Cardiac septum (tissue), 1 donor: ENCODE measurements at places on chromosomes 2 and 18.

GRCh38 chr2:54271843-54272627, 16.0 kb upstream of the TSPYL6 start:
- no peak for DNase-seq

DNA sequence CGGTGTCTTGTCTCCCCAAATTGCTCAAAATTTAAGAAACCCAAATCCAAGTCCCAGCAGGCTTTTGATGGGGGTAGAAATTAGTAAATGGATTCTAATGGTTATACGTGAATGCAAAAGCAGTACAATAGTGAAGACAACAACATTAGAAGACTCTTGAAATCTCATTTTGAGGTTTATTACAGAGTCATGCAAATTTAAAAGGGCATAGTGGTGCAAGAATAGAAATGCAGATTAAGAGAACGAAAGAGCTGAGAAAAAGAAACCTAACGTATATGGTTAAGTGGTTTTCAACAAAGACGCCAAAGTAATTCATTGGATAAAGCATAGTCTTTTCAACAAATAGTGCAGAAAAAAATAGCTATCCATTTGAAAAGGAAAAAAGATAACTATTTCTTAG, 33.2 kb upstream of the CXXC1 start:
- no peak for DNase-seq

GRCh38 chr2:70083344-70084156, 3.7 kb upstream of the PCBP1 start:
- no peak for DNase-seq

- DNase-seq: no peak
Observed at GRCh38 chr2:101608408-101609310, 88.8 kb upstream of the MAP4K4 start.

- no peak for DNase-seq
Observed at GRCh38 chr18:5966514-5966913, 71.2 kb upstream of the TMEM200C start.

DNA sequence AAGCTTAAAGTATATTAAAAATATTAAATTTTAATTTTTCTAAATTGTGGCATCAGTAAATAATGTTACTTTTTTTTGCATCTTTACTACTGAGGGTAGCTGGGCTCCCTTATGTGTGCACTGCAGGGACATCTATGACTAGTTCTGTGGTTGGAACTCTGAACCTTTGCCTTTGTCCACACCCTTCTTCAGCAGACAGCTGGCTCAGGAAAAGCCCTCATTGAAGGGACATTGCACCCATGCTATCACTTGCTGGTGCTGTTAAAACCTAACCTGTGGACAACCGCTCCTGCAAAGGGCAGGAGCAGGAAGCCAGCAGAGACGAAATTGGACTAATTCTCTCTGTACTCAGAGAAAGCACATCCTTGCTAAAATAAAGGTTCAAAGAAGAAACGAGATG, 30.1 kb downstream of the MOCOS start:
- DNase-seq: no peak

DNA sequence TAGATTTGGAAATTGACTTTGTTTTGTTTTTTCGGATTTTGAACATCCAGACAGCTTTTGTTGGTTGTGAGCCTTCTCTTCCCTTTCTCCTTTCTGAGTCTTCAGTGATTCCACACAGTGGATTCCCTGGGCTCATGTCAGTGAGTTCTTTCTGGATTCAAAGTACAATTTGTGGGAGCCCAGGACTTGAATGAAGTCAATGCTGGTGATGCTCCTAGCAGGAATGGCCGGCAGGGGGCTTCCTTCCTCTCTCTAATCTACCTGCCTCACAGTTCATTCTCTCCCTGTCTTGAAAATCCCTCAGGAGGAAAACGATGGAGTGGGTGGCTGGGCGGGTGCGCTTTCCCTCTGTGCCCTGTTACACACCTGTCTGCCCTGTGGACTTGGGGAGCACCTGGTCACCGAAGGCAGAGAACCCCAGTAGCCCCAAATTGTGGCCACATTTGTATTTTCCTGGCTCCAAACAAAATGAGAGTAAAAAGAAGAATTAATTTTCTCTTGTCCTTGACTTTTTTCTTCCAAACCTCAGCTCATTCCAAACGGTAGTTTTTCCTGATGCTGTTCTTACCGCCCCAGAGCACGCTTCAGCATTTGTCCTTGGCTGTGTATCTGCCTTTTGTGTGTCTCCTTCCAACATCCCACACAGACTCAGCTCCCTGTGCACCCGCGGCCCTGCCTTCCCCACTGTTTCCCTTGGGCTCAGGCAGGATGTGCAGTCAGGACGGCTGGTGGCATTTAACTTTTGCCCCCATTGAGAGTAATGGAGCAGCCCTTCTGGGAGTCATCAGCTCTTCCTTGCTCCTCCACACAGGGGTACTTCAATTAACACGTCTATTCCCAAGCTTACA, 86.6 kb downstream of the MARCO start:
- no peak for DNase-seq

DNA sequence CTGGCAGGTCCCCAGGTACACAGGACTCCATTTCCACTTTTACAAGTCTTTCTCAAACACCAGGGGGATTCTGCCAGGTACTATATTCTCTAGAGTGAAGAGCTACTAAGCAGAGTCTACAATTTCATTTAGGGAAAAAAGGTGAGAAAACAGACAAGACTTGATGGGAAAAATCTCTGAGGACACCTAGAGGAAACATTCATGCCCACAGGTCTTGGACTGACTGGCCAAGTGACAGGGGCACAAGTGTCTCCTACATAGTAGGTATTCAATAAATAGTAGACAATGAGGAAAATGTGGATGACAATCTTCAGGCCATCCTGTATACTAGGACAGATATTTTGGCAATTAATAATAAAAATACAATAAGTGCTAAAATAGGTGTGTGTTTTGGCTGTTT, 228.6 kb downstream of the CLIP4 start:
- no peak for DNase-seq

- DNase-seq: no peak
Observed at GRCh38 chr18:23550898-23551297, 35.4 kb downstream of the NPC1 start.

GRCh38 chr2:60282886-60283285, 270.6 kb downstream of the BCL11A start:
- DNase-seq: no peak

DNA sequence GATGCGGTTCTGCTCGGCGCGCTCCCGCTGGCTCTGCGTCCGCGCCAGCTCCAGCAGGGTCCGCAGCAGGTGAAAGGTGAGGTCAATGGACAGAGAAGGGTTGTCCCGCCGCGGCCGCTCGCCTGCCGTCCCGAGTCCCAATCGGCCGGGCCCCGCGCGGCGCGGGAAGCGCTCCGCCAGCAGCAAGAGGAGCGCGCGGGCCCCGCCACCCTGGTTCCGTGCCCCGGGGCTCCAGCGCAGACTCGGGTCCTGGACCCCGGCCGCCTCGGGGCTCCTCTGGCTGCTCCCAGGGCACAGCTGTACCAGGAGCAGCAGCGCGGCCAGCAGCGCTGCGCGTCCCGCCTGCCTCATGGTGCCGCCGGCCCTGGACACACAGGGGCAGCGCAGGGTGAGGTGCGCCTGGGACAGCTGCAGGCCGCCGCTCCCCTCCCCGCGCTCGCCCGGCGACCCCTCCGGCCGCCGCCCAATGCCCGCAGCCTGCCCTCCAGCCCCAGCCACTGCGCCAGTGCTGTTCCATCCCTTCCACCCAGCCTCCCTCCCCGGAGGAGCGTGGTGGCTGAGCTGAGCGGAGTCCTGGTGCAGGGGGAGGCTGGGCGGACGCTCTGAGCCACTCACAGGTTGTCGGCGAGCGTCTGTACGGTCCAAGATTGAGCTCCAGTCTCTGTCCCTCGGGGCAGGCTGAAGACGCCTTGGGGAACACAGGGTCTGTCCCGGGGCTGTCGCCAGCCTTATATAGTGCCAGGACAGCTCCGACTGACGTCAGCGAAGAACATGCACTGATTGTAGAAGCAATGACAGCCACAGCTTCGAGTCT, 493 bp downstream of the UCN start:
- no peak for DNase-seq

DNA sequence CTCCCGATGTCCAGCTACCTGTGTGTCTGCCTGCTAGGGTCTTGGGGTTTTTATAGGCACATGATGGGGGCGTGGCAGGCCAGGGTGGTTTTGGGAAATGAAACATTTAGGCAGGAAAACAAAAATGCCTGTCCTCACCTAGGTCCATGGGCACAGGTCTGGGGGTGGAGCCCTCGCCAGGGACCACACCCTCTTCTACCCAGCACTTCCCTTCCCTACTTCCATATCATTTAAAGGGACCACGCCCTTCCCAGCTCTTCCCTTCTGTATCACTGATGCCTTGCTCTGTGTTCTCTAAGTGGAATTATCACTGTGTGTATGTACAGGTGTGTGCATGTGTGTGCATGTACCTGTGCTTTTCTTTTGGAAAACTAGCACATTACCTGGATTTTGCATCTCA, 6.3 kb downstream of the UGT1A1 start:
- no peak for DNase-seq

- no peak for DNase-seq
Observed at GRCh38 chr18:60684843-60685513, 312.4 kb upstream of the MC4R start.

DNA sequence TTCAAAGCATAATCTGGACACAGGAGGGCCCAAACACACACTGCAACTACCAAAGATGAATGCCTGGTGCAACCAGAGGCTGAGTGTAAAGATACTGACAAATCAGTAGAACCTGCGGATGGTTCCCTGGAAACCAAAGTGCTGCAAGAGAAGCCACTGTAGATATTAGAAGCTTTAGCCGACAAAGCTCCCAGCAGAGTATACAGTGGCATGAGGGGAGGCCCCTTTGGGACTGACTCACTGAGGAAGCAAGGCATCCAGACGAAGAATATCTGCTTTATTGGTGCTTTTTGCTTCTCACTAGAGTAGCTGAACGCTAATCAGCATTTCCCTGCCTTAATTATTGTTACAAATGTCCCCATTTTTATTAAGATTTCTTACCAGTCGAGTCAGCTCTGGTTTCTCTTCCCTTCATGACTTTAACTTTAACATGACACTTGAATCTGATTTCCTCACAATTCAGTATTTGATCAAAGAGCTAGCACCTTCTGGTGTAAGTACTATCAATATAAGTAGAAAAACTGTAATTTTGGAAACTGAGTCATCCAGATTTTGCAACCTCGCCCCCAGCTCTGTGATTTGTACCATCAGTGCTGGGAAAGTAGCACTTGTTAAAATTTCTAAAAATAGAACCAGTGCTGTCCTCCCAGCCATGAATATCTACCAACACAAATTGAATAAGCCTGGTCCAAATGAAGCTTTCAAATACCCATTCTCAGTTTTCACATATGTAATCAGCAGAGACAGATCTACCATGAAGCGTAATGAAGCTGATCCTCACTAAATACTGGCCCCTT, 34.2 kb downstream of the FIGN start:
- no peak for DNase-seq

GRCh38 chr18:78992041-78993011, 12.7 kb downstream of the SALL3 start:
- DNase-seq: no peak

DNA sequence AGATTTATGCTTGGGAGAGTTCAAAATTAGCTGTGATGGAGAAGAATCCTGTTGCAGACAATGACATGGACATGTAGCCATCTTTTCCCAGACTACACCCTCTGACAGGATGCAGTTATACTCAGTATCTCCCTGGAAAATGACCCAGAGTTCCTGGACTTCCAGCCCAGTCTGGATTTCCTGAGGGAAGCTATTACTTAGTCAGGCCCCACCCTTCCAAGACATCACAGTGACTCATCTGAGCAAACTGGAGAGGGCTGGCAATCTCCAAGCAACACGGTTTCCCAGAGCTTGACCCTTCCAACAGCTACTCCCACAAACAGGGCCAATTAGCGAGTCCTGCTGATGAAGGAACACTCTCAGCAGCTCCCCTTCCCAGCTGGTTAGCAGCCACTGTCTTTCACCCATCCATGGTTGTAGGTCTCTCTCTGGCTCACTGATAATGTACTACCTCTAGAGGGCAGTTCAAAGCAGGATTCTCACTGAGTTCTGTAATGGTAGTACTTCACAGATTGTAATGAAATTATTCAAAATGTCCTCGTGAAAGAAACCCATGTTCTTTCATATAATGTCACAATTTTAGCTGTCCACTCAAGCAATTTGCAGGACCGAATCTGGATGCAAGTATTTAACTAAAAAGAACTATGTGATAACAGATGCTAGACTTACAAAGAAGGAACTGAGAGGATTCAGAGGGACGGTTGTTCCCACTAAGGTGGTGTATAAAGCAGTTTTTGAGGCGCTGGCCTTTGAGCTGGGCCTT, 110.2 kb downstream of the MDH1 start:
- DNase-seq: no peak

DNA sequence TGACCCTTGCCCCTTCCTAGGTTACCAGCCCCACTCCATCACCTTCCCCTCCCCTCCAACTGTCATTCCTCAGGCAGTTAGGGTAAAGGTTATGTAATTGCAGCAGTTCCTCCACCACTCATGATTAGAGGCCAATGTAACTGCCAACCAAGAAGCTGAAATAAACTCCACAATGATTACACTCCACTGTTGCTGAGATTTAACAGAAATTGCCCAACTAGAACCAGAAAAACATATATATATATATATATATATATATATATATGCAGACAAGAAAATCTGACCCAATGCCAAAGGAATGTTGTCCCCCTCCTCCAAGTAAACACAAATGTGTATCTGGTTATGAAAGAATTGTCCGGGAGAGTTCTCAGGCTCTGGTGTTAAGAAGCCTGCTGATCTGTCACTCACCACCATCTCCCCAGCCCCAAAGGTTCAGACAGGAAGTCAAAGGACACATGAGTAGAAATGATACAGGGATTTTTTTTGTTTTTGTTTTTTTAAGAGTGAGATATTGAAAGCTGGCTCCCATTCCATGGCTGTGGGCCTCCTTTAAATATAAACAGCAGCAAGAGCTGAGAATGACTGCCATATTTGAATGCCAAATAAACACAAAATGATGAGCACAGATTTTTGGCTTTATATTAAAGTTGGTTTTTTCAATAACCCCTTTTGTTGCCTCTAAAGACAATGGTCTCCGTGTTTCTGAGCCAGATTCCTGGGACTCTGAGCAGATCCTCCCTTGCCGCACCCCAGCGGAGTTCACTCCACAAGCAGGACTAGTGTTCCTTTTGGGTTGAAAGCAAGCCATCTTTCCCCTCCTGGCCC, 127.2 kb upstream of the MAPRE2 start:
- no peak for DNase-seq

DNA sequence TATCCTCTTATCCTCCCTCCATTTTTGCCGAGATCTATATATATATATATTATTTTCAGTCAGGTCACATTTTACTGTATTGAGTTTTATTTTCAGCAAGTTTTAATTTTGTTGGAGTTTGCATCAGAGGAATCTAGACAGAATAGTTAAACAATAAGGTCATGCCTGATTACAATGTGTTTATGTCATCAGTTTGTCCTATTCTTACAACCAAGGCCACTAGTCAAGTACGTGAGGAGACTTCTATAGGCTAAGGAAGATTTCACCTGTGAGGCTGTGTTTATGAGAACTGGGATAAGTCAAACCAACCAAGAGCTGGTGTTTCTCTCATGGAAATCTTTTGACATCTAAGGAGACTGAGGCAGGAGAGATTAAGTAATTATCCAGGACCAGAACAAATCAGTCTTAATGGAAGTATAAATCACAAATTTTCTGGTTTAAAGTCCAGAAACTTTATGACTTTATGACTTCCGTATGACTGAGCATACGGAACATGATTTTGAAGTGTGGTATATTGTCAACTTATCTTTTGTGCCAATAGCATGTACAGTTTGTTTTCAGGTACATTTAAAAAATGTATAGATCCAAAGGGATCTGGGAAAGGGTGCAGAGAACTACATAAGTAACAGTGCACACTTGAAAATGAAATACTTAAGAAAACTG, 100.0 kb upstream of the DTNA start:
- no peak for DNase-seq
